CD4-positive, alpha-beta T cell treated with Interferon gamma for 1 hour (primary cell): ENCODE measurements at places on chromosomes 2 and 18.

DNA sequence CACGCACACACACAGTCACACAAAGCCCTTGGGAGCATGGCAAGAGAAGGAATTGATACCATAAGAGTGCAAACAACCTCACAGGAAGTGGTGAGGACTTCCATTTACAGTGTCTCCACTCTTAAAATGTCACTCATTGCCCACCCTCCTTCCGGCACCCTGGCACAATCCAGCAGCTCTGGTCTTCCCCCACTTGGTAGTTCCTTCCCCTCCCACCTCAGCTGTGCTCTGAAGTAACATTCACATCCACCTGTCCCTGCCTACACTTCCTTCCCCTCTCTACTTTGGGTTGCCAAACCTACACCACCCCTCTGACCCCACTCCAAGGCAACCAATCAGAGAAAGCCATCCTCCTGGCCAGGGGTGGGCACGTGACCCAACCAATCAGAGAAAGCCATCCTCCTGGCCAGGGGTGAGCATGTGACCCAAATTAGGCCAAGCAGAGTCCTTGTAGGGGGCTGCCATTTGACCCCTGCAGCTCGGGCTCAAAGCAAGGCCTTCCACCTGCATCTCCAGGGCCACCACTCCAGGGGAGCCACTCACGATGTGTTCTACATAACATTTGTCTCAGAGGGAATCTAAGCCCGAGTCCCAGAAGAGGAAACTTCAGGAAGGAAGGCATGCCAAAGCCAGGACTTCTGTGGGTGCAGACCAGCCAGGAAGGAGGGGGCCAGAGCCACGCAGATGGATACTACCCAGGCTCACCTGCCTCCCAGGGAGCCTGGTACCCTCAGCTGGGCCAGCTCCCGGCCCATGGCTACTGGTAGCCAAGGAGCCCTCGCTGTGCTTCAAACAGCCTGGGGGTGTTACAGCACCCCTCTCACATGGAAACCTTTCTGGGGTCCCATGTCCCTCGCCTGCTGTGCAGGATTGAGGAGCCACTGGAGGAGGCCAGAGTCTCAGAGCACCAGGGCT lies 21.2 kb downstream of the CYP26B1 start:
- no peak for DNase-seq

DNA sequence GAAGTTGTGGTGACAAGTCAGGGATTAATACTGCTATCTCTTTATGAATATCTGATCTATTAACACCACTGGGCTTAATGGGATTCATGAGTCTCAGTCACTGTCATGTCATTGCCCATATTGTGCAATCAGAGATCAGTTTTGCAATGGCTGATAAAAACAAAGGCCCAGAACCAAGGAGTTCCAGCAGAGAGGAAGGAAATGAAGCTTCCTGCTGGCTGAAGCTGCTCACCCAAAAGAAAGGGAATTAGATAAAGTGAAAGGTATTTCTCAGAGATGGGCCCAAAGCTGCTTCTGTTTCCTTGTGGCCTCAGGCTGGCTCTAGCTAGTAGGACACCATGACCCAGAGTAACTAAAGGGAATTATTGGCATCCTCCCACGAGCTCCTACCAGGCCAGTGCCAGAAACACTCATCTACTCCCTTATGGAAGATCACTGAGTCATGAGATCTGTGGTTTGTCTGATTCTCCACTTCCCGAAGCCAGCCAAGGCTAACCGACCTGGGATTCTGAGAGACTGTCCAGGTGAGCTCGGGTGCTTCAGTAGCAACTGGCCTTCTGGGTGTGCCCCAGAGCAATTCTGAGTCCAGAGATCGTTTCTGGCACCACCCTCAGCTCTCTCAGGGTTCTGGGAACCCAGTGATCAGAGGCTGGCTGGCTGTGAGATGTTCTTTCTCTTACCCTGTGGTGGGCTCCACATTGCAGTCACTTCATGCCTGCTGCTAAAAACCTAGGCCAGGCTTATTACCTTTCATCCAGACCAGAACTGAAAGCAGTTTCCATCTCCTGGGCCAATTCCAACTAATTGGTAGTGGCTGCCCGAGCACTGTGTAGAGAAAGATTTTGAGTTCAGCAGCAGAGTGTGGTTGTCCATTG lies 129.5 kb upstream of the PELI1 start:
- peak; percentile 24 for DNase-seq

DNA sequence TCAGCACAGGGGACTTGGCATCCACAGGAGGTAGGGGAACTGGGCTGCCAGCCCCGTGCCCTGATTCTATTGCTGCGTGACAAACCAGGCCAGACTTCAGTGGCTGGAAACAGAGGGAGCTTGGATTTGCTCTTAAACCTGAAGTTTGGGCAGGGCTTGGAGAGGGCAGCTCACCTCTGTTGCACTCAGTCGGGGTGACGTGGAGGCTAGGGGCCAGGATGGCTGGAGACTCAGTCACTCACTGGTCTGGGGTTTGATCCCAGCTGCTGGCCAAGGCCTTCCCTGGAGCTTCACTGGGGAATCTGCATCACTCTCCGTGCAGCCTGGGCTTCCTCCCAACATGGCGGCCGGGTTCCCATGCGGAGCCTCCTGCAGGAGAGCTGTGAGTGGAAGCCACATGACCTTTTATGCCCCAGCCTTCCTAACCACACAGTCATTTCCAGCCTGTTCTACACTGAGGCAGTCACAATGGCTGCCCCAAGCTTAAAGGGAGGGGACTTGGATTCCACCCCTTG lies 175.2 kb upstream of the HDAC4 start:
- DNase-seq: no peak

DNA sequence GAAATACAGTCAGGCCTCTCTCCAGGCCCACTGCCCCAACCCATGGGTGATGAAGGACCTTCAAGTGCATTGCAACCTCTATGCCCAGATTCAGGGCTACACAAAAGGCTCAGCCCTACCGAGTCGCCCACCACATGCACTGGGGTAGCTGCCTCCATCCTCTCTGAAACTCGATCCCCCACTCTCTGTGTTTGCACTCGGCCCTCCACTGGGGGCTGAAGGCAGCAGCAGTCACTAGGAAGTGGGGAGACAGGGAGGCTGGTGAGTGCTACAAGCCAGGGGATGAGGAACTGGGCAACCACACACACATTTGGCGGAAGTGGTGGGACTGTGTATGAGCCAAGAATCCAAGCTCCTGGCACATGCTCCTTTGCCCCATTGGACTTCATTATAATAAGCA lies 94.6 kb downstream of the CERS6 start:
- DNase-seq: peak; percentile 24

DNA sequence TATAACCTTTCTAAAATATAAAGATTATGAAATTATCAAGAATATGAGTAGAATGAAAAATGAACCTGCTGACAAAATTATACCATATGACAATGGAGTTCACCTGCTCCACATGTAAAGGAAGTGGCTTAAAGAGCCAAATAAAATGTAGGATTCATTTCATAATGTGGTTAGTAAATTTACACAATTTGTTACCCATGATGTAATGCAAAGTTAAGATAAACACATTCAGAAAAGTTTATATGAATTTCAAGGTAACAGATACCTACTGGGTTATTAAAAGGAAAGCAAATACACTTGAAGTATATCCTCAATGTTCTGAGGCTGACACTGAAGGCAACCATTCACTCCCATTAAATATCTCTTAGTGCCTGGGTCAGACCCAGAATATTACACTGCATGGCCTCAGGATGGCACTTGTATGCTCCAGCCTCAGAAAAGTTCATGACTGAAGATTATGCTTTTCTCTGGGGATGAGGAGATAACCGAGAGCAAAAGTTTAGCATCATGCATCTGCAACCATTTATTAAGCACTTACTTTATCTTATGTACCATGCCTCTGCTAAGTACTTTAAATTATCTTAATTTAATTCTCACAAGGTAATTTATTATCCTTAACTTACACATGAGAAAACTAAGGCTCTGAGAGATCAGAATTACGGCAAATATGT lies 6.2 kb downstream of the STRN start:
- no peak for DNase-seq

DNA sequence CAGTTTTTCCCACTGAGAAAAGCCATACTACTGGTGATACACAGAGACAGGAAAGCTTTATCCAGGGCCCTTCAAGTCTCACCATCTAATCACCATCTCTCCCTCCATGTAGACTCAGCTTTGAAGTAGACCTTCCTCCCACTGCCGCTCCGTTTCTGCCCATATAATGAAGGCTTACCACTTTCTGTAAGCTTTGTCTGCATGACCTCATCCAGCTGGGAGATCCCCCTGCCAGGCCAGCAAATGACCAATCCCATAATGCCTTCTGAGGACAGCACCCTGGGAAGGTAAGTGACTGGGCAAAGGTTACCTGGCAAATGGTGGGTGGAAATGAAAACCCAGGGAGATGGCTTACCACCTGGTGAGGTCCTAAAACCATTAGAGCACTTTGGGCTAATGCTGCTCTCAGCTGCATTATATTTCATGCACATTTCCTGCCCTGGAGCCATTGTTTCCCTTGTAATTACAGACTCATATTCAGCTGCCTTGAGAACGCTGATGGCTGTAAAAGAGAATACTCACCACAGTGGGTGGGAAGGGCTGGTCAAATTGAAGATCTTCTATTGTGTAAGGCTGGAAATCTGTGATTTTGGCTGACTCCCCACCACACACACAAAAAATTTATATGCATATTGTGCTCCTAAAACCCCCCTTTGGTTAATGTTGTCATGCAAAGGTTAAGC lies 350.7 kb upstream of the SYT4 start:
- no peak for DNase-seq

GRCh38 chr2:37753758-37754157 lies 82.3 kb upstream of the CDC42EP3 start:
- DNase-seq: no peak

- DNase-seq: no peak
These were observed 50.8 kb downstream of the ATOH8 start for GRCh38 chr2:85804583-85804982.

DNA sequence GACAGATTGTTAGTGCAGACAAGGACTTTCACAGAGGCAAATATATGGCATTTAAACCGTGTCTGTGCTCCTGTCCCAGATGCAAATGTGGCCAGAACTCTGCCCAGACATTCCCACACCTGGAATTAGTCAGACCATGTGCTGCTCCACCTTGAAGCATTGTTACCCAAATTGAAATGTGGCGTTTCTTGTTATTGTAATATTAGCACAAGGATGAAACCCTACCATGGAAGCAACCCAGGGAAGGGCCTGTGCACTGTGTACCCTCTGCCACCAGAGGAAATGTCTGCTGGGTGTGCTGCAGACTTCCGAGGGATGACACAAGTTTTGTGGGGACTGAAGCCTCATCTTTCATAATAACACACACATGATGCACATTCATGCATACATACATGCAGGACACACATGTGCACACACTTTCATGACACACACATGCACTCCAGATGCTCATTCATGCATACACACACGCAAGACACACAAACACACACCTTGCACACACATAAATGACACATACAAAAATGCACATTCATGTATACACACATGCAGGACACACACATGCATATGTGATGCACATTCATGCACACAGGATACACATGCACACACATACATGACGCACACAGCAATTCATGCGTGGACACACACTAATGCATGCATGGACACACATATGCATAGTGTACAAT lies 133.2 kb upstream of the SNTG2 start:
- DNase-seq: no peak

- no peak for DNase-seq
These were observed 558.9 kb upstream of the FSIP2 start for GRCh38 chr2:185179743-185180142.

GRCh38 chr2:6800553-6800952 lies 65.2 kb downstream of the CMPK2 start:
- no peak for DNase-seq

DNA sequence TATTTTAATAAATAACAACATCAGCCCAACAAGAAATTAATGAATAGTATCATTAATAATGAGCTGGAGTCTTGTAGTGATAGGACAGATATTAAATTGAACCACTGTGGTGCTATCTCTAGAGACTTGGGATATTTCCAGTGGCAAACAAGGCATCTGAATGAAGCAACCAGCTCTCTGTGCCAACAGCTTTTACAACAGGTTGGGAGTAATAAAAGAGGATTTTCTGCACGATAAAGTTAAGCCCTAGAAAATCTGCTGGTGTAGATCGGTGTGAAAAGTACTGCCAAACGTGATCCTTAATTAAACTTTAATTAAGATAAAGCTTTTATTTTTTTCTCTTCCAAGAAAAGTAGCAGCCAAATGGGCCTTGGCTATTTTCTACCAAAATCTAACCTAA lies 385.5 kb downstream of the NR4A2 start:
- DNase-seq: no peak

- DNase-seq: no peak
These were observed 192.2 kb upstream of the FBXO11 start for GRCh38 chr2:48098539-48098938.

GRCh38 chr2:178845566-178846457 lies 38.6 kb upstream of the TTN start:
- no peak for DNase-seq

- no peak for DNase-seq
These were observed 132.0 kb downstream of the NYAP2 start for GRCh38 chr2:225531559-225531958.

- DNase-seq: no peak
These were observed 246.1 kb downstream of the BCL2 start for GRCh38 chr18:63073481-63073880.

- no peak for DNase-seq
These were observed 39.1 kb upstream of the SPATS2L start for GRCh38 chr2:200267350-200267749.

DNA sequence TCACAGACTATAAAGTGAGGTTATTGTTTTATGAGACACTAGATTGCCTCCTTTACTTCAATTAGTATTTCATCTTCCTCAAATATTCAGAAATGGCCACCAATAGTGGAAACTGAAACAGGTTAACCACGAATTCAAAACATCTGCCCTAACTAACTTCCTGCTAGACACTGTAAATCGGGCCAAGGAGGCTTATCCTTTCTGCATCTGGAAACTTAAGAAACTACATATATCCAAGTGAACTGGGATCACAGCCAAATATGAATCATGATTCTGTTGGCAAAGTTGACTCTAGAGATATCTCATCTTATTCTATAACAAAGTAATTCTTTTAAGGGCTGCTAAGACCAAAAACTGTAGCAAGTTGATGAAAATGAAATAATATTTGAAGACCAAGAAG lies 136.6 kb upstream of the ZC3H15 start:
- DNase-seq: no peak

DNA sequence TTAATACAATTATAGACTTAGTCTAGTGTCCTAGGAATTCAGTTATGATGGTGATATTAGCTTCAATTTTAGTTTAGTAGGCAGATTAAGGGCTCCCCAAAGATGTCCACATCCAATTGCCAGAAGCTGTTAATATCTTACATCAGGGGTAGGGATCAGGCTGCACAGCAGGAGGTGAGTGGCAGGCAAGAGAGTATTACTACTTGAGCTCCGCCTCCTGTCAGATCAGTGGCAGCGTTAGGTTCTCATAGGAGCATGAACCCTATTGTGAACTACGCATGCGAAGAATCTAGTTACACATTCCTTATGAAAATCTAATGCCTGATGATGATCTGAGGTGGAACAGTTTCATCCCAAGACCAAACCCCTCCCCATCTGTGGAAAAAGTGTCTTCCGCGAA lies 54.9 kb downstream of the NYAP2 start:
- no peak for DNase-seq

GRCh38 chr2:132941296-132942020 lies 271.5 kb upstream of the LYPD1 start:
- DNase-seq: no peak
